DND-41 (cell line): ENCODE measurements at places on chromosomes 5 and 9.

GRCh38 chr5:94903726-94904125 lies 285.3 kb downstream of the SLF1 start:
- H3K27ac ChIP-seq = no peak overlapping the region
- no peaks in the 10 kb centered on the region for H3K27me3 ChIP-seq
- H3K4me3 ChIP-seq = no peak overlapping the region
- peaks cover 10% of the 10 kb centered on the region for H3K36me3 ChIP-seq

DNA sequence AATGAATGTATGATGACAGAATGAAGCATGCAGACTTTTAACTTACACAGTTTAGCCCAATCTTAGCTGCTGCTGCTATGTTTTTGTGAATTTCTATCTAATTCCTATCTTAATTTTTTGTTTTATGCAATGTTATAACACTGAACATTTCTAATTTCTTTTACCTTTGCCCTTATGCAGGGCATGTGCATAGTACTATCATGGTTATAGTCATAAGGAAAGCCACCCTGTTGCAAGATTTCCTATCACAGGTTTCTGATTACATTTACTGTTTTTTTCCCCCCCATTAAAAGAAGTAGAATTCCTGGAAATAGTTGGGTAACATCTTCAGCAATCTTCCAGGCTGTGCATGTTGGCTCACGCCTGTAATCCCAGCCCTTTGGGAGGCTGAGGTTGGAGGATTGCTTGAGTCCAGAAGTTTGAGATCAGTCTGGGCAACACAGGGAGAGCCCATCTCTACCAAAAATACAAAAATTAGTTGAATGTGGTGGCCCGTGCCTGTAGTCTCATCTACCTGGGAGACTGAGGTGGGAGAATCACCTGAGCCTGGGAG lies 164.4 kb downstream of the KDM4C start:
- H3K27me3 ChIP-seq = no peaks in the 10 kb centered on the region
- H3K4me3 ChIP-seq = no peak overlapping the region
- no peak overlapping the region for H3K27ac ChIP-seq
- DNase-seq = no peak
- no peaks in the 10 kb centered on the region for H3K36me3 ChIP-seq

- no peak for DNase-seq
- H3K27ac ChIP-seq = no peak overlapping the region
- no peaks in the 10 kb centered on the region for H3K4me1 ChIP-seq
- no peaks in the 10 kb centered on the region for H3K36me3 ChIP-seq
- no peaks in the 10 kb centered on the region for H3K27me3 ChIP-seq
Observed at GRCh38 chr5:117812861-117813260, 1175.5 kb downstream of the DTWD2 start.

DNA sequence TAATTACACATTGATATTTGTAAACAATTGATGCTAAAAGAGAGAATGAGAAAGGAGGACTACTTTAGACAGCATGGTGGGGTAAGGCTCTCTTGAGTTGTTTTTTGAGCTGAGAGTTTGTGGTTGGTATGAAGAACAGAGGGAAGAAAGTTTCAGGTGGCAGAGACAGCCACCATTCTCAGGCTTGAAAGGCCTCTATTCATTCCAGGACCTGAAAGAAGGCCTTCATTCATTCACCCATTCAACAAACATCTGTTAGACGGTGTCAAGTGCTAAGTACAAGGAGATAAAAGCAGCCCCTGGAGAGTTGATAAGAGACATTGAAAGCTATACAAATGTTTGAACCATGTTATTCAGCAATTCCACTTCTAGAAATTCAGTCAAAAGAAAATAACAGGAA lies 21.7 kb upstream of the ADAM19 start:
- H3K4me3 ChIP-seq = no peak overlapping the region
- H3K36me3 ChIP-seq = no peaks in the 10 kb centered on the region
- no peaks in the 10 kb centered on the region for H3K27me3 ChIP-seq
- no peak for DNase-seq
- peak overlapping the region; percentile 60 for H3K27ac ChIP-seq

GRCh38 chr9:78775696-78776295 lies 478.9 kb downstream of the PSAT1 start:
- H3K27ac ChIP-seq = no peak overlapping the region
- H3K36me3 ChIP-seq = no peaks in the 10 kb centered on the region
- H3K4me1 ChIP-seq = no peaks in the 10 kb centered on the region
- no peaks in the 10 kb centered on the region for H3K27me3 ChIP-seq
- DNase-seq = no peak

DNA sequence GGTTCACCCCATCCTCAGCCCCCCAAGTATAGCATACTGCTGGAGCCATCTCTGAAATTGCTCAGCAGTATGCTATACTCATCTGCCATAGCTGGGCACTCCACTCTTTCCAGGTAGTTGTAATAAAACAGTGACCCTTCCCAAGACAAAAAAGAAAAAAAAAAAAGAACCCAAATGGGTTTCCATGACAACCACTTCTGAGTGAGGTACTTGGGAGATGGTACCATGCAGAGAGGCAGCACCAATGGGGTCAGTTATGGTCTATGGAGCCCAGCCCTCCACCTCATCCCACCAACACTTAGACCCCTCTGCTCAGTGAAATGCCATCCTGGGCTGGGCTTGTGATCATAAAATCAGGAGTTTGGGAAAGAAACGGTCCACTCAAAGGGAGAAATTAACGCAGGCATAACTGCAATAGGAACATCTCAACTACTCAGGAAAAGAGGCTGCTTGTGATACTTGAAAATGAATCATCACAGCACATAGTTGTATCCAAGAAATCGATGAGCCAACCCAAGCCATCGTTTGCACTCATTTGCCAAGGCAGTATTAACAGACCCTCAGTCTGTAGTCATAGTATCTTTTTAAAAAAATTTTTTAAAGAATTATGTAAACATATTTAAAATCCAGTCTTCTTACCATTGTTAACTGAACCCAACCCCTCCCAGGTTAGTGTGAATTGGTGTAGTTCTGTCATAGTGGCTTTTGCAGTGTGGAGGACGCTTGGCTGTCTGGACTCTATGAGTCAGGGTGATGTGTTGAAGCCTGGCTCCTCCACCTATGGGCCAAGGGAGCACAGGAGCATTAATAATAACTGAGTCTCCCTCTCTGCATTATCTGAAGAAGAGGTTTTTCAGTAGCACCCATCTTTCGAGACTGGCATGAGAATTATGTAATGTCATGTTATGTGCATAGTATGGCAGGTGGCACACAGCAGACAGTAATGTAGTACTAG lies 402.7 kb downstream of the SPOCK1 start:
- H3K27ac ChIP-seq = no peak overlapping the region
- H3K36me3 ChIP-seq = no peaks in the 10 kb centered on the region

DNA sequence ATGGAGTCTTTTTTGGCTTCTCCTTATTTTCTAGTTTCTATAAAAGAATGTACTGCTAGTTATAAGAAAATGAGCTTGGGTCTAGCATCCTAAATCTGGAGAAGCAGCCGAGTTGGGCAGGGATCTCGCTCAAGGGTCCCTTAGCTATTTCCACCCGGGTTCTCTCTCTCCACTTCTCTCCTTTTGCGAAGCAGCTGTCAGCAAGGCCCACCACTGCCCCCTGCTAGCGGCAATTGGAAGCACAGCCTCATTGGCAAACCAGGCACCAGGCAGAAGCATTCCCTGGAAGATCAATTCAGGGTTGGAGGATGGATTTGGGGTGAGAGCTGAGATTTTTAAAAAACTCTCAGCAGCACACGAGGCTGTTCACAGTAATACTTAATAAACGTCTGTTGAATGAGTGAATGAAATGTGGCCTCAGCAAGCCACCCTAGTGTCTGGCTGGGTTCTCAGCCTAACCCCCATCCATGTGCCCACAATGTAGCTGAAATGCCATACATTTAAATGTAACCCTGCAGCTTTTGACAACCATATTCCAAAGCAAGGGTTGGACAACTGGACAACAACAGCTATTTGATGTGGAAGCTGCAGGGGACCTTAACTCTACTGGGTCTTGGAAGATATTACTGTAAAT lies 34.6 kb upstream of the TNIP1 start:
- no peak overlapping the region for H3K27ac ChIP-seq
- no peak overlapping the region for H3K4me3 ChIP-seq
- peak; percentile 71 for DNase-seq
- no peaks in the 10 kb centered on the region for H3K27me3 ChIP-seq
- no peaks in the 10 kb centered on the region for H3K4me1 ChIP-seq

GRCh38 chr5:89168766-89169165 lies 285.8 kb upstream of the MEF2C start:
- H3K27me3 ChIP-seq = no peaks in the 10 kb centered on the region
- no peak for DNase-seq
- no peak overlapping the region for H3K27ac ChIP-seq
- H3K36me3 ChIP-seq = no peaks in the 10 kb centered on the region

DNA sequence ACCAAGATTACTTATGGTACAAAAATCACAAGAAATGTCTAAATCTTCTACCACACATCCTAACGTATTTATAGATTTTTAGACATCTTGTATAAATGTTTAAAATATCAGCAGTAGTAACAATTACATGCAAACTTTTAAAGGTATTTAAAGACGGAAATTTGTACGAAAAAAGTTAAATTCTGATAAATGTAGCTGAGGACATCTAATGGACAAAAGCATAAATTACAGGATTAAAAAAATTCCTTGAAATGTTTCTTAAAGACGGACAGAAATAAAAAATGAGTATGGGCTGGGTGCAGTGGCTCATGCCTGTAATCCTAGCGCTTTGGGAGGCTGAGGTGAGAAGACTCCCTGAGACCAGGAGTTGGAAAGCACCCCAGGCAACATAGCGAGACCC lies 15.8 kb downstream of the ERCC8 start:
- H3K27ac ChIP-seq = no peak overlapping the region
- H3K4me3 ChIP-seq = no peak overlapping the region
- no peaks in the 10 kb centered on the region for H3K27me3 ChIP-seq
- DNase-seq = no peak
- H3K36me3 ChIP-seq = peaks cover 27% of the 10 kb centered on the region
- no peaks in the 10 kb centered on the region for H3K4me1 ChIP-seq

DNA sequence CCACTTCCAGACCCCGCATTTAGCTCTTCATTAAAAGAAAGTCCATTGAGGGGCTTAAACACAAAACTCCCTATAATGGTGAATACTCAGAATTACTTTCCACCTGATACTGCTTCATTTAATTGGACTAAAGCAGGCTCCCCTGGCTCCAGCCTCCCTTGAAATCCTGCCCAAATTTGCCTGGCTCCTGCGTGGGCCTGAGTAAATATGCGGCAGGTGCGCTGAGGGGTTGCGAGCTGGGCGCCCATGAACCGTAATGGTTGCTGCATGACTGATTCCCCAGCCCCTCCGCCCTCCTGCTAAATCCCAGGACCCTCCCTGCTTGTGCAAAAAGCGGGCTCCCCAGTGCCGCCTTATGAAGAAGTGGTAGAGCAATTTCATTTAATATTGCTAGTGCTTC lies 639.7 kb downstream of the BNC2 start:
- H3K27me3 ChIP-seq = no peaks in the 10 kb centered on the region
- no peaks in the 10 kb centered on the region for H3K36me3 ChIP-seq
- no peak for DNase-seq
- H3K4me3 ChIP-seq = no peak overlapping the region
- H3K4me1 ChIP-seq = no peaks in the 10 kb centered on the region

GRCh38 chr9:93117924-93118862 lies 15.9 kb downstream of the NINJ1 start:
- H3K27ac ChIP-seq = no peak overlapping the region
- H3K27me3 ChIP-seq = no peaks in the 10 kb centered on the region
- H3K4me3 ChIP-seq = no peak overlapping the region
- no peak for DNase-seq

- H3K27ac ChIP-seq = no peak overlapping the region
- DNase-seq = peak; percentile 63
- no peaks in the 10 kb centered on the region for H3K4me1 ChIP-seq
- H3K4me3 ChIP-seq = no peak overlapping the region
- no peaks in the 10 kb centered on the region for H3K36me3 ChIP-seq
- H3K27me3 ChIP-seq = no peaks in the 10 kb centered on the region
Observed at GRCh38 chr9:107172160-107172978, 110.7 kb upstream of the RAD23B start.

DNA sequence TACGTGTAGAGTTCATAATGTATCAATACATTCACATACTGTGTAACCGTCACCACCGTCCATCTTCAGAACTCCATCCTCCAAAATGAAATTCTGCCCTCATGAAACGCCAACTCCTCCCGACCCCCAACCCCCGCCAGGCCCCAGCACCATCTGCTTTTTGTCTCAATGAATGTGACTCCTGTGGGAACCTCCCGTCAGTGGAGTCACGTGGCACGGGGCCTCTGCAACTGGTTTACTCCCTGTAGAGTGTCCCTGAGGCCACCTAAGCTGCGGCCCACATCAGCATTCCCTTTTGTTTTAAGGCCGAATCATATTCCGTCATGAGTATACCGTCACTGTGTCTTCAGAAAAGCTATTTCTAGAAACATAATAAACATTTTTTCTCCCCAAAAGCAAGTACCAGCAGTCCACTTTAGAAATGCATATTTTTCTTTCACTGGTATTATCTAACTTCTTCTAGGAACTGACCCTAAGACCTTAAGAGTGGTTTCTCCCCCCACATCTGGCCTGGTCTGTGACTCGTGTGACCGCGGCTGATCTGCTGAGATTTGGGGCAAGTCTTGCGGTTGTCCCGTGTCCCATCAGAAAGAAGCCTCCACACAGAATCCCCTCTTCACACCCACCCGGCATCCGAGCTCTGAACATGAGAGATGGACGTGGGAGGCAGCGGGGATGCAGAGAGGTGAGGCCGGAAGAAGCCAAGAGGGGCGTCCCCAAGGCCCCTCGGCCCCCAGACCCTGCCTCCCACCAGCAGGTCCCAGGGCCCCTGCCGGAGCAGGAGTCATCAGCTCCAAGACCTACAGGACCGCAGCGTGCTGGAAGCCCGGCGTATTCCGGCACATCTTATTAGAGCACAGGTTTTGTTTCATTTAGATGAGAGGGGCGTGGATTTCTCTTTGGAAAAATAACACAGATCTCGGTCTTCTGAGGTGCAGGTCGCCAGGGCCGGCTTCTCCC lies 38.3 kb downstream of the SLC6A3 start:
- no peaks in the 10 kb centered on the region for H3K4me1 ChIP-seq
- H3K36me3 ChIP-seq = no peaks in the 10 kb centered on the region
- no peak overlapping the region for H3K27ac ChIP-seq
- H3K27me3 ChIP-seq = no peaks in the 10 kb centered on the region
- no peak overlapping the region for H3K4me3 ChIP-seq

DNA sequence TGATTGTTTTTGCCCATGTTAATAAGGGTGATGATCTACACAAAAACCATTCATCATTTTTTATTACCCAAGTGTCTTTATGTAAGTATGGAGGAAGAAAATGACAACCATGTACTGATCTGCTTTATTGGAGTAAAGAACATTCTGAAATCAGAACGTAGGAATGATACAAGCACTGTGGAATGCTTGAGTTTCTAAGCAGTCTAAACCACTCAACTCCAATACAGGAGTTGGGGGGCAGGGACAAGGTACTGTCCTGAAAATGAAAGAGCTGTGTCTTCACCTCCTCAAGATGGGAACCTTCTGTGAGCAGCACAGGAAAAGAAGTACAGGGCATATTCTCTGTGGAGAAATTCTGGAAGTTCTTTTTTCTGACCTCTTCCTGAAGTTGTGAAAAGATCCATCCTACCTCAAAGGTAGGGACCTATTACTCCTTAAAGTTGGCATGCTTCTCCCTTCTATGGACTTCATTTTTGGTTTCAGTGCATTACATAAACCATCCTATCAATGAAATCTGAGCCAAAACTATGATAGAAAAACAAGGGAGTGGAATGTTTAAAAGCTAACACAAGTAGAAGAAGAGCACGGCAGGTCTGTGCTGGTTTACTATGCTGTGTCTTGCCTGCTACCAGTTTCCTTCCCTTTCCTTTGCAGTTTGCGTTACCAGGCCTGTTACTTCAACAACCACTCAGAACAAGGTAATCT lies 202.6 kb downstream of the SEMA5A start:
- no peak overlapping the region for H3K27ac ChIP-seq
- no peaks in the 10 kb centered on the region for H3K4me1 ChIP-seq
- DNase-seq = no peak
- H3K27me3 ChIP-seq = peaks cover 2% of the 10 kb centered on the region
- no peak overlapping the region for H3K4me3 ChIP-seq
- no peaks in the 10 kb centered on the region for H3K36me3 ChIP-seq
